Femur (tissue), 1 donor: ENCODE measurements at places on chromosomes 4 and X.

DNA sequence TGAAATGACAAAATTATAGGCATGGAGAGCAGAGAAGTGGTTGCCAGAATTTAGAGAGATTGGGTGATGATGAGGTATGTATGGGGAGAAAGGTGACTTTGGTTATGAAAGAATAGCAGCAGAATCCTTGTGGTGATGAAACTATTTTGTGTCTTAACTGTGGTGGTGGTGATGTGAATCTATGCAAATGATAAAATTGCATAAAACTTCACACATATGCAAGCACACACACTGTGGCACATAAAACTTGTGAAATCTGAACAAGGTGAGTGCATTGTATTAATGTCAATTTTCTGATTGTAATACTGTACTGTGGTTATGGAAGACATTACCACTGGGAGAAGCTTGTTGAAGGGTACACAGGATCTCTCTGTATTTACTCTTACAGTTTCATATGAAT lies 91.0 kb downstream of the IL15 start:
- no peak for DNase-seq

- no peak for DNase-seq
Observed at GRCh38 chr4:125780747-125781146, 466.0 kb downstream of the FAT4 start.

GRCh38 chrX:153782313-153782712 lies 1.5 kb downstream of the SRPK3 start:
- DNase-seq: peak; percentile 61

GRCh38 chr4:78510681-78511080 lies 40.9 kb upstream of the ANXA3 start:
- no peak for DNase-seq

- no peak for DNase-seq
Observed at GRCh38 chr4:118369231-118369630, 16.4 kb upstream of the PRSS12 start.

GRCh38 chr4:39312816-39313215 lies 53.3 kb downstream of the RFC1 start:
- no peak for DNase-seq
